ENCODE measurements at places on chromosomes 6 and 20. TPM values are rescaled to one million over a fixed set of nuclear protein-coding genes. Genes with fewer than 3 reads are reported as not detected.

Gene FOXA2
- total RNA-seq = not detected

- no peak overlapping the region for H3K4me3 ChIP-seq
- H3K4me1 ChIP-seq = peaks cover 27% of the 10 kb centered on the region
- no peak for DNase-seq
- no peak overlapping the region for H3K27ac ChIP-seq
- no peaks in the 10 kb centered on the region for H3K27me3 ChIP-seq
- H3K36me3 ChIP-seq = no peaks in the 10 kb centered on the region
These were observed 72.1 kb downstream of the PERP start for GRCh38 chr6:138035070-138035469.

DNA sequence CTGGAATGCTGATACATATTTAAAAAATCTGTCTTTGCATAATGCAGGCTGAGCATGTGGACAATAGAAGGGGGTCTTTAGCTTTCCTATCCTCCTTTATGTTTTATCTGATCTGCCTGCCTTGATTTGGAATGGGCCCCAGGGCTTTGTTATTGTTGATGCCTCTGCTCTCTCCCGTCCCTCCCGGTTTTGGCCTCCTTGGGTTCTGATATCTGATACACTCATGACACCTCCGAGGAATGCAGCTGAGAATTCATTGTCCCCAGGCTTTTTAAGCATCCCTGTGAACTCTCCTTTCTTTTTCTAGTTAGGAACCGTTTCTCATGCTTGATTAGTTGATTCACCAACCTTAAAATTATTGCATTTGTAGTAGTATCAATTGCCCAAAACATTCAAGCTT lies 185.5 kb upstream of the RALGAPA2 start:
- DNase-seq = no peak
- no peaks in the 10 kb centered on the region for H3K27me3 ChIP-seq
- H3K4me1 ChIP-seq = no peaks in the 10 kb centered on the region
- H3K4me3 ChIP-seq = no peak overlapping the region
- H3K27ac ChIP-seq = no peak overlapping the region
- H3K36me3 ChIP-seq = no peaks in the 10 kb centered on the region

Gene HLA-DRB1
- total RNA-seq = 93.2 TPM

DNA sequence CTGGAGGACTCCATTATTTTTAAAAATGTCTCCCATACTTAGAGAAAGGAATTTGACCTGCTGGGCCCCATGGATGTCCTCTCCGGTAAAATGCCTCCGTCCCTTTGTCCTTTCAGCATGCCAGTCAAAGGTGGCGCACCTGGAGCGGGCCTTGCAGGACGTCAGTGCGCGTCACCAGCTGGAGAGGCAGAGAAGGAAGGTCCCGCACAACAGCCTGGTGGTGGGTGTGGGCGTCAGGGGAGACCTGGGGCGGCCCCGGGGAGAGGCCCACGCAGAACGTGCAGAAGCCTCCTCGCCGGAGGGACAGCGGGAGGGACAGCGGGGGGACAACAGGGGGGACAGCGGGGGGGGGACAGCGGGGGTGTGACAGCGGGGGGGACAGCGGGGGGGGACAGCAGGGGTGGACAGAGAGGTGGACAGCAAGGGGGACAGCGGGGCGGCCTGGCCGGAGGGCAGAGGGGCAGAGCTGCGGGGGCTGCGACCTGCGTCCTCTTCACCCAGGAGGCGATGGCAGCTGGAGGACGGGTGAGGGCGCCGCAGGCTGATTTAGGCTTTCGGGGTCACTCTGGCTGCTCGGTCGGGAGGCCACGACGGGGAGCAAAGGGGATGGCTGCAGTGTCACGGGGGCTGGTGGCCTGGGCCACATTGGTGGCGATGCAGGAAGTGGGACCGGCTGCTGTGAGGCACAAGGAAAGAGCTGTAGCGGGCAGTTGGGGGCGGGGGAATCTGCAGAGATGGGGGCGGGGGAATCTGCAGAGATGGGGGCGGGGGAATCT lies 859 bp upstream of the KIF25 start:
- peak; percentile 78 for DNase-seq
- H3K27me3 ChIP-seq = peaks cover 49% of the 10 kb centered on the region
- H3K4me3 ChIP-seq = no peak overlapping the region
- H3K27ac ChIP-seq = no peak overlapping the region
- no peaks in the 10 kb centered on the region for H3K36me3 ChIP-seq

DNA sequence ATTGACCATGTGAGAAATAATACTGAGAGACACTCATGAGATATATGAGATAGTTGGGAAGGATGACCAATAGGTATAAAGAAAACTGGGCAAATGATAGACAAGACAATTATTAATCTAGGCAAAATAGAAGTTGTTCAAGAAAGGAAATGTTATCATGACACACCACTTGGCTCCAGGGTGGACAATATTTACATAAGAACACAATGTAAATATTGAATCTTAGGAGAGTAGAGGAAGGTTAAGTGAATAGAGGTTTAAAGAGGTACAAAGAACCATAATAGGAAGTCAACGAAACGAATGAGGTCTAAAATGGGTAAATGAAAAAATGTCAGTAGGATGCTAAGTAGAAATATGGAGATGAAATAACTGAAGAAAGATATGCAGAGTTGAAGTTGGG lies 126.5 kb downstream of the MBOAT1 start:
- no peaks in the 10 kb centered on the region for H3K27me3 ChIP-seq
- H3K4me3 ChIP-seq = no peak overlapping the region
- DNase-seq = no peak
- H3K36me3 ChIP-seq = no peaks in the 10 kb centered on the region
- no peak overlapping the region for H3K27ac ChIP-seq

DNA sequence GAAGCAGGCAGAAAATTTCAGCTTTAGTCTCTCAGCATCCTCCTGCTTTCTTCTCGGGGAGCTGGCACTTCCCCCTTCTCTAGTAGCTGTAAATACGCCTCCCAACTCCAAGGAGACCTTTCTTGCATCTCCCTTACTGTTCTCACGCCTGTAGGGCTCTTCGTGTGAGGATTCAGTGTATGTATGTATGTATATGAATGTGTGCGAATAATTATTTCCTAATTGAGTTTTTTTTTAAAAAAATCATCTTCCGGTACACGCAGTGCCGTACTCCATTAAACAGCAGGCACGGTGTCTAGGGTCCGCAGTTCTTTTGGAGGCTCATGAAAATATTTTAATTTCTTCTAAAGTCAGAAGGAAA lies 85.4 kb downstream of the HFE start:
- peak overlapping the region; percentile 68 for H3K4me3 ChIP-seq
- no peaks in the 10 kb centered on the region for H3K27me3 ChIP-seq
- no peak for DNase-seq

DNA sequence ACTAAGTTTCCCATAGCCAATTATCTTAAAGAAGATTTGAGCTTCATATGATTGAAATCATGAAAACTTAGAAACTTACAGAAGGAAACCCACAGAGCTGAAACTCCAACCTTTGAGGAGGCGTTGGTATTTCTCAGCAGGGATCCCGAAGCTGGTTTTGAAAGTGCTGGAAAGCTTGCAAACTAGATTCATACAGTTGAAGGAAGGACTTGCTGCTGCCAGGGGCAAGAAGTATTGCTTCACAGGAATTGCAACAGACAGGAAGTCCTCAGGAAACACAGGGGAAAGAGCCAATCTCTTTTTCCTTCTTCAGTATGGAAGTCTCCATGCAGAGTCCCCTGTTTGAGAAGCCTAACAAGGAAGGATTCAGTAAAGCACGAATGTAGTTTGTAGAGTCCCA lies 419.7 kb downstream of the CD109 start:
- H3K27ac ChIP-seq = no peak overlapping the region
- H3K36me3 ChIP-seq = no peaks in the 10 kb centered on the region
- H3K4me1 ChIP-seq = no peaks in the 10 kb centered on the region

GRCh38 chr6:78268591-78269452 lies 598.5 kb upstream of the IRAK1BP1 start:
- H3K27ac ChIP-seq = no peak overlapping the region
- no peaks in the 10 kb centered on the region for H3K27me3 ChIP-seq
- no peaks in the 10 kb centered on the region for H3K4me1 ChIP-seq
- no peak overlapping the region for H3K4me3 ChIP-seq

DNA sequence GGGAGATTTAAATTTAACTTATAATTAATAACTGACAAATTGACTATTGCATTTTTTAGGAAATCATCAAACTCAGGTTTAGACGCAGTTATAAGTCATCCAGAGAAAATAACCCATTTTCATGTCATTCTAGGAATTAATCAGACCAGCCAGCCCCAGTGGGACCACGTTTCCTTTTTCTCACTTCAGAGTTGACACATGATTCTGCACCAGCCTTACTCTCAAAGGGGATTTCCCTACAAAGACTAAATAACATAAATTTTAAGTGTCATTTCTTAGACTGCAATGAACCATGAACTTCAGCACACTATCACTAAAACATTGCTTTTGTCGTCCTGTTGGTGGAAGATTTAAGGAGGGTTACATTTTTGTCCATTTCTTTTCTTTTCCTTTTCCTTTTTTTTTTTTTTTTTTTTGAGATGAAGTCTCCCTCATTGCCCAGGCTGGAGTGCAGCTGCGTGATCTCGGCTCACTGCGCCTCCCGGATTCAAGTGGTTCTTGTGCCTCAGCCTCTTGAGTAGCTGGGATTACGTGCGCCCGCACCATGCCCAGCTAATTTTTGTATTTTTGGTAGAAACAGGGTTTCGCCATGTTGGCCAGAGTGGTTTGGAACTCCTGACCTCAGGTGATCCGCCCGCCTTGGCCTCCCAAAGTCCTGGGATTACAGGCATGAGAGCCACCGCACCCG lies 3.6 kb downstream of the IPCEF1 start:
- no peak overlapping the region for H3K27ac ChIP-seq
- H3K4me1 ChIP-seq = no peaks in the 10 kb centered on the region
- no peak for DNase-seq
- no peaks in the 10 kb centered on the region for H3K36me3 ChIP-seq
- no peak overlapping the region for H3K4me3 ChIP-seq

- H3K27me3 ChIP-seq = no peaks in the 10 kb centered on the region
- no peak overlapping the region for H3K27ac ChIP-seq
- H3K36me3 ChIP-seq = no peaks in the 10 kb centered on the region
- H3K4me1 ChIP-seq = no peaks in the 10 kb centered on the region
These were observed 286.2 kb upstream of the QKI start for GRCh38 chr6:163128324-163128723.

- no peaks in the 10 kb centered on the region for H3K36me3 ChIP-seq
- DNase-seq = no peak
- no peak overlapping the region for H3K4me3 ChIP-seq
- no peaks in the 10 kb centered on the region for H3K27me3 ChIP-seq
- H3K4me1 ChIP-seq = peaks cover 10% of the 10 kb centered on the region
These were observed 6.9 kb upstream of the MANBAL start for GRCh38 chr20:37282556-37282955.

Gene ECT2L
- 0.42 TPM for total RNA-seq

DNA sequence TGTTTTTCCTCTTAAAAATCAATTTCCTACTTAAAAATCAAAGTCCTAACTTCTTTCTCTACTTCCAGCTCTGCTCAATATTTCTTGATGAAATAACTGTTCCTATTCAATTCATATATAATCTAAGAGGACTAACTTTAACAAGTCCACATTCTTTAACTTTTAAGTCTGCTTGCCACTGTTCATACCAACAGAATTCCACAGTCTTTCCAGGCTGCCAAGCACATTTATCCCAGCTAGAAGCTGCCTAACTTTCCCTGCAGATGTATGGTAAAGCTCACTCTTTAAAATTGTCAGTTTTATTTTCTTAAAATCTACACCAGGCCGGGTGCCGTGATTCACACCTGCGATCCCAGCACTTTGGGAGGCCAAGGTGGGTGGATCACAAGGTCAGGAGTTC lies 11.5 kb downstream of the CALHM6 start:
- no peak for DNase-seq
- no peak overlapping the region for H3K4me3 ChIP-seq
- H3K36me3 ChIP-seq = no peaks in the 10 kb centered on the region
- no peak overlapping the region for H3K27ac ChIP-seq
- no peaks in the 10 kb centered on the region for H3K27me3 ChIP-seq
- H3K4me1 ChIP-seq = no peaks in the 10 kb centered on the region

Gene TPD52L1
- 46.4 TPM for total RNA-seq

GRCh38 chr6:4388675-4389074 lies 253.3 kb upstream of the ECI2 start:
- H3K36me3 ChIP-seq = no peaks in the 10 kb centered on the region
- DNase-seq = no peak
- no peaks in the 10 kb centered on the region for H3K27me3 ChIP-seq
- no peaks in the 10 kb centered on the region for H3K4me1 ChIP-seq
- H3K27ac ChIP-seq = no peak overlapping the region
- no peak overlapping the region for H3K4me3 ChIP-seq

DNA sequence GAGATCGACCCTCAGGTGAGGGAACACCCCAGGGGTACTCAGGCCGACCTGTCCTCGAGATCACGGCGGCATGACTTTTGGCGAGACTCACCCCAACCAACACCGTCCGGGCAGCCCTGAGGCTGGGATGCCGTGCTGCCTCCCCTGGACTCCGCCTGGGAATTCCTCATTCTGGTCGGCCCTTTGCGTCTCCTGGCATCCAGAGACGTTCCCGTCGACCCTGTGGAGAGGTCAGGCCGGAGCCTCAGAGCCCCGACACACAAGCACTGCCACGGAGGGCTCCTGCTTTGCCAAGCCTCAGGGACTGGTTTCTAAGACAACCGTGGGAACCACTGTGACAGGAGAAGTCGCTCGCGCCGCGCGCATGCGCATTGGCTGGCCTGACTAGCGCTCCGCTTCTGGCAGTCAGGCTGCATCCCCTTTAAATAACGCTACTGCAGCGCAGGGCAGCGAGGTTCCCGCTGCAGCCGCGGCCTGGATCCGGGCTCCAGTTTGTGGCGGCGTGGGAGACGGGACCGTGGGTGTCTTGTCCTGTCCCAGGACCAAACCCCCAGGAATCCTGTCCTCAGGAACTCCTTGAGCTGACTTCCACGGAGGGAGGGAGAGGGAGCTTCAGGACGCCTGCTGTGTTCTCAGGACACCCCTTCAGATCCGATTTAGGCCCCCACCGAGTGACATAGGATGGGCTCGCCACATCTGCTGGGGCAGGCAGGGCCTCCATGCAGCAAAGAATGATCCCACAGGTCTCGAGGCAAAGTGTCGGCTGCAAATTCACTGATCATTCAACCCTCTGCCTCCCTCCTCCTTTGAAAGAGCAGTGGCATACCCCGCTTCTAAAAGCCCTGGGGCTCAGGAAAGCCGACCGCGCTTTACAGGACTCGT lies 163.2 kb upstream of the ZNF337 start:
- DNase-seq = no peak
- peak overlapping the region; percentile 38 for H3K4me3 ChIP-seq
- H3K36me3 ChIP-seq = no peaks in the 10 kb centered on the region
- no peaks in the 10 kb centered on the region for H3K27me3 ChIP-seq
- no peak overlapping the region for H3K27ac ChIP-seq
- peaks cover 60% of the 10 kb centered on the region for H3K4me1 ChIP-seq

- no peak overlapping the region for H3K4me3 ChIP-seq
- H3K36me3 ChIP-seq = no peaks in the 10 kb centered on the region
- DNase-seq = no peak
- no peaks in the 10 kb centered on the region for H3K4me1 ChIP-seq
- peaks cover 3% of the 10 kb centered on the region for H3K27me3 ChIP-seq
These were observed 40.6 kb upstream of the TULP1 start for GRCh38 chr6:35553315-35553714.

DNA sequence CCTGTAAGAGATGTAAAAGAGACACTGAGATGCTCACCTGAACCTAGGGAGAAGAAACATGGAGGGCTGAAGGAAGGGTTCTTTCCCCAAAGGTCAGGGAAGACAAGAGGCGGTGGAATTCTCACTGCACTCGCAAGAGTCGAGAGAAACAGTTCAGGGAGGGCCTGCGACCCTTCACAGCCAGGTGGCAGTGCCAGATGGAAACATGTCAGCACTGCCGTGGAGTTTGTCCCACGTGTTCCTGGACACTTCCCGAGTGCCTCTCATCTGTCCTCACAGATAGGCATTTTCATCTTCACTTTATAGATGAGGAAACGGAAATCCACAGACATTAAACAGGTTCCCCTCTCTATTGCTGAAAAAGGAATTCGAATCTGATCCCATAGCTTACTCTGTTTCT lies 70.4 kb upstream of the SYNJ2 start:
- H3K36me3 ChIP-seq = peaks cover 36% of the 10 kb centered on the region
- H3K4me3 ChIP-seq = no peak overlapping the region
- DNase-seq = no peak
- no peaks in the 10 kb centered on the region for H3K27me3 ChIP-seq
- no peak overlapping the region for H3K27ac ChIP-seq
- H3K4me1 ChIP-seq = peaks cover 15% of the 10 kb centered on the region

All from esophagus muscularis mucosa (tissue), 4 donors.